ENCODE measurements at places on chromosomes 2 and 18. TPM values are rescaled to one million over a fixed set of nuclear protein-coding genes. Genes with fewer than 3 reads are reported as not detected.

- no peaks in the 10 kb centered on the region for H3K4me1 ChIP-seq
- H3K27ac ChIP-seq, result no peak overlapping the region
- no peak overlapping the region for H3K4me3 ChIP-seq
- H3K27me3 ChIP-seq, result no peaks in the 10 kb centered on the region
- H3K36me3 ChIP-seq, result no peaks in the 10 kb centered on the region
Observed at GRCh38 chr2:20487030-20487391, 40.1 kb downstream of the RHOB start.

Gene MLPH
- total RNA-seq, result 16.5 TPM

Gene CCDC150
- 520 TPM for total RNA-seq

DNA sequence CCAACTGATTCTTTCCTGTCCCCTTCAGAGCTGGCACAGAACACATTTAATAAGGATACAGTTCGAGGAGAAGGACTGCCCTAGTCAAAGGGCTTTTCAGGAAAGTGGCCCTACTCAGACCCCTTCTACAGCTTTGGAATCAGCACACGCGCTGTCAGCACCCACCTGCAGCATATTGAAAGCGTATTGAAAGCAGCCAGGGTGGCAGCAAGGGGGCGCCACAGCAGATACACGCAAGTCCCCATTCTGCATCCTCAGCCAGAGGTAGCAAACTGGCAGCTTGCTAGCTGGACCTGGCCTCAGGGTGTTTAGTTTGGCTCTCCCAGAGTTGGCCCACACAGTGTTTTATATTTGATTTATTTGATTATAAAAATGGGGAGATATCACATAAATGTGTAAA is 101.0 kb upstream of the NT5C1B start:
- H3K4me3 ChIP-seq, result no peak overlapping the region
- no peaks in the 10 kb centered on the region for H3K27me3 ChIP-seq
- H3K4me1 ChIP-seq, result no peaks in the 10 kb centered on the region
- H3K36me3 ChIP-seq, result no peaks in the 10 kb centered on the region

Gene ITPRIPL1
- total RNA-seq, result 14.1 TPM

- no peaks in the 10 kb centered on the region for H3K36me3 ChIP-seq
- H3K4me1 ChIP-seq, result no peaks in the 10 kb centered on the region
- no peak overlapping the region for H3K4me3 ChIP-seq
- H3K27me3 ChIP-seq, result no peaks in the 10 kb centered on the region
Observed at GRCh38 chr18:26981360-26982082, 116.0 kb upstream of the AQP4 start.

DNA sequence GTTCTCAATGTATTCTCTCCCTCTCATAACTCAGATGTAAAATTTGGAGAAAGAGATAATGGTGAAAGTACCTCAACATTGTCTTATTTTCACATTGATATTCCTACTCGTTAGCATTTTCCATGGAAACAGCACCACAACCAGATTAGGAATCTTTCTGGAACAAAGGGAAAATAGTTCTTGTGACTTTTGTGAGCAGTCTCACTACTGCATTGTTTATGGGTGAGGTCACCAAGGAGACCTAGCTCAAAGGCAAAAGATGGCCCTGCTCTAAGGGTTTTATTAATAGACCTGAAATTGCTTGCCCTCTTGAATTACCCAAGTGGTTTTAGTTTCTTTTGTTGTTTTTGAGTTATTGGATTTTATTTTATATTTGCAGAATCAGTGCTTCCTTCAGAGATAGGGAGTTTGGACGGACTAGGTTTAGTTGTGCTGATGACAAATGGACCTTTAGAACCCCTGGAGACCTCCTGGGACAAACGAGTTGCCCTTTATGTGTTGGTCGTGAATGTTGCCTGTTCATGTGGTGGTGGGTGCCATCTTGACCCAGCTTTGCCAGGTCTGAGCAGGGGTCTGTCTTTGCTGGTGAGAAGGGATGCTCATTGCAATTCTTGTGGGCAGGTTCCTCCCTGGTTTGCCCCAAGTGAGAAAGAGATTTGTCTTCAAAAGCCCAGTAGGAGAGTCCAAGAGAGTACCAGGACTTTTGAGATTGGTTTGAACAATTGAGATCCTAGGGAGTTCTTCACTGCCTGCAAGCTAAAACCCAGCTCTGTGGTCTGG is 58.1 kb downstream of the INPP4A start:
- H3K27me3 ChIP-seq, result no peaks in the 10 kb centered on the region
- DNase-seq, result no peak
- no peak overlapping the region for H3K4me3 ChIP-seq

DNA sequence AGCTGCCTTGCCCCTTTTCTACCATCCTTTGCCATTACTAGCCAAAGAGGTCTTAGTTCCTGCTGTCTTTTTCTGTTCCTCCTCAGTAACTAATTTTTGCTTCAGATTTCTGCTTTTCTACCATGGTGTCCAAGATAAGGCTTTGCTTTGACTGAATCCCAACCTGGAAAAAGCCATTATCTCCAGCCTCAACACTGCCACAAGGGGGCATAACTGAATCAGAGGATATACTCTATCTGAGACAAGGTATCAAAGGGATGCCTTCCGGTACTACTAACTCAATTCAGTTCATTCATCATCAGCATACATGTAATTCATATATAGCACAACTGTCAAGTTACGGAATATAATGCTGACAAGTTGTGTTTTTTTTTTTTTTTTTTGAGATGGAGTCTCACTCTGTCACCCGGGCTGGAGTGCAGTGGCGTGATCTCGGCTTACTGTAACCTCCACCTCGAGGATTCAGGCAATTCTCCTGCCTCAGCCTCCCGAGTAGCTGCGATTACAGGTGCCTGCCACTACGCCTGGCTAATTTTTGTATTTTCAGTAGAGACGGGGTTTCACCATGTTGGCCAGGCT is 11.4 kb downstream of the OSGEPL1 start:
- no peak for DNase-seq
- H3K4me1 ChIP-seq, result no peaks in the 10 kb centered on the region
- H3K27me3 ChIP-seq, result no peaks in the 10 kb centered on the region
- no peaks in the 10 kb centered on the region for H3K36me3 ChIP-seq

Gene DSG4
- total RNA-seq, result not detected

DNA sequence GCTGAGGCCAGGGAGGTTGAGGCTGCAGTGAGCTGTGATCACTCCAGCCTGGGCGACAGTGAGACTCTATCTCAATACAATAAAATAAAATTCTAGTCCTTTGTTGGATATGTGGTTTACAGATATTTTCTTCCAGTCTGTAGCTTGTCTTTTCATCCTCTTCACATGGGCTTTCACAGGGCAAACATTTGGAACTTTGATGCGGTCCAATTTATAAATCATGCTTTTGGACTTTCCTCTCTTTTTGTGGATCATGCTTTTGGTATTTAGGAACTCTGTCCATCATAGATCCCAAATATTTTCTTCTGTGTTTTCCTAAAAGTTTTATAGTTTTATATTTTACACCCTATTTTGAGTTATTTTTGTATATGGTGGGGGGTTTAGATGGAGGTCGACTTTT is 14.9 kb downstream of the RAB10 start:
- no peak overlapping the region for H3K4me3 ChIP-seq
- no peaks in the 10 kb centered on the region for H3K4me1 ChIP-seq
- no peak for DNase-seq
- H3K27me3 ChIP-seq, result no peaks in the 10 kb centered on the region
- H3K36me3 ChIP-seq, result no peaks in the 10 kb centered on the region

- no peaks in the 10 kb centered on the region for H3K36me3 ChIP-seq
- H3K4me3 ChIP-seq, result no peak overlapping the region
- H3K4me1 ChIP-seq, result no peaks in the 10 kb centered on the region
- no peaks in the 10 kb centered on the region for H3K27me3 ChIP-seq
Observed at GRCh38 chr2:67516362-67516761, 119.2 kb downstream of the ETAA1 start.

- H3K27ac ChIP-seq, result no peak overlapping the region
- H3K4me1 ChIP-seq, result no peaks in the 10 kb centered on the region
- no peaks in the 10 kb centered on the region for H3K27me3 ChIP-seq
- no peak for DNase-seq
Observed at GRCh38 chr2:22283436-22283835, 1101.5 kb upstream of the KLHL29 start.

DNA sequence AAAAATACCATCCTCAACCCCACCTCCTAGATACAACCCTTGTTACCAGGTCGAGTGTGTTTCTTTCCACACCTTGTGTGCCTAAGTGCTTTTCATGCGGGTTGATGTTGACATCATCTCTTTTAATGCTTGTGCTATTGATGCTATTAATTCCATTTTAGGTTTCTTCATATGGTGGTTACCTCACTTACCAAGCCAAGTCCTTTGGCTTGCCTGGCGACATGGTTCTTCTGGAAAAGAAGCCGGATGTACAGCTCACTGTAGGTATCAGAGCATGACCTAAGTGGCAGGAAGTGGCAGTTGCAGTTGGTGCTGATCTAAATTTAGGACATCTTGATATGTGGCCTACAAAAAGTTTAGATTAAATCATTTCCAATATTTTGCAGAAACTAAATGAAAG is 149.9 kb upstream of the TTC39C start:
- no peak overlapping the region for H3K27ac ChIP-seq
- DNase-seq, result no peak
- no peaks in the 10 kb centered on the region for H3K36me3 ChIP-seq
- no peaks in the 10 kb centered on the region for H3K4me1 ChIP-seq

DNA sequence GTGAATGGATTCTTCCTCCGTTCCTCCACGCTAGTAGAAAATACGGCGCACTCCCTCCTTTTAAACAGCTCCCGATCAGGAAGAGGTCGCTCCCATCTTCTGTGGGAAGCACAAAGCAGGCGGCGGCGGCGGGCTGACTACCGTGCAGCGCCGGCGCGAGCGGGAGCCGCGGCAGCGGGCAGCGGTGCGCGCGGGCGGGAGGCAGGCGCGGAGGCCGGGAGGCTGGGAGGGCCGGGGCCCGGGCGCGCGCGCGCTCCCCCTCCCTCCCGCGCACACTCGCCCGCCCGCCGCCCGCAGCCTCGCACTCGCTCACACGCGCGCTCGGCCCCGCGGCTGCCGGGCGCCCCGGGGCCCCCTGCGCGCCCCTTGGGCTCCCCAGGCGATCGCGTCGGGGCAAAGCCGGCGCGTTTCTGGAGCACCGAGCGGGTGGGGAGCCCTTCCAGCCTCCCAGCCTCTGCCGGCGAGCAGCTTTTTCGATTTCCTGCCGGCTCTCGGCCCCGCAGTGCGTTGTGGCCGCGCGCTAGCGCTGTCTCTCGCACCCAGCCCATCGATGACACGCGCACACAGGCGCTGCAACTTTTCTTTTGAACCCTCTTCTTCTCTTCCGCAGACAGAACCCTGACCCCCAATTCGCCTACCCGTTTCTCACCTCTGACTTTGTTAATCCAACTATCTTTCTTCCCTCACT is at the start of gene SLC8A1:
SLC8A1 (minus strand) TSS at position 173 of the 688 bp plus-strand sequence.
- DNase-seq, result peak; percentile 49
- H3K4me1 ChIP-seq, result no peaks in the 10 kb centered on the region
- H3K4me3 ChIP-seq, result peak within 1 kb of the TSS; percentile 68
- no peaks in the 10 kb centered on the region for H3K27me3 ChIP-seq

DNA sequence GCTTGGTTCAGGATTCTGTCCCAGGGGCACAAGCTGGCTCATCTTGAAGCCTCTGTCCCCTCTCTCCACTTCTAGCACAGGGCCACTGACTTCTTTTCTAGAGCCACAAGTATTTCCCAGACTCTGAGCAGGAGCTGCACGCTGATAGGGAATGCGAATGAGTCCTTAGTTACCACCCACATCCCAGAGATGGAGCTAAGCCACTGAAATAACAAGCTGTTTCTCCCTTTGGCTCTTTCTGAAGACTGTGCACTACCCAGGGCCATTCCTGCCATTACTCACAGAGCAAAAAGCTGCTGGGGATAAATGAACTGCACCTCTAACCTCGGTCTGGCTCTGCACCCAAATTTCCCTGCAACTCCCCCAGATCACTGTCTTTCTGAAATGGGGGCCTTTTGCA is 70.6 kb downstream of the TSN start:
- no peaks in the 10 kb centered on the region for H3K27me3 ChIP-seq
- no peak for DNase-seq
- no peak overlapping the region for H3K27ac ChIP-seq
- H3K4me1 ChIP-seq, result no peaks in the 10 kb centered on the region

- no peaks in the 10 kb centered on the region for H3K36me3 ChIP-seq
- no peak for DNase-seq
- no peaks in the 10 kb centered on the region for H3K4me1 ChIP-seq
- H3K27me3 ChIP-seq, result no peaks in the 10 kb centered on the region
- H3K4me3 ChIP-seq, result no peak overlapping the region
Observed at GRCh38 chr2:141911485-141912066, 219.2 kb downstream of the LRP1B start.

DNA sequence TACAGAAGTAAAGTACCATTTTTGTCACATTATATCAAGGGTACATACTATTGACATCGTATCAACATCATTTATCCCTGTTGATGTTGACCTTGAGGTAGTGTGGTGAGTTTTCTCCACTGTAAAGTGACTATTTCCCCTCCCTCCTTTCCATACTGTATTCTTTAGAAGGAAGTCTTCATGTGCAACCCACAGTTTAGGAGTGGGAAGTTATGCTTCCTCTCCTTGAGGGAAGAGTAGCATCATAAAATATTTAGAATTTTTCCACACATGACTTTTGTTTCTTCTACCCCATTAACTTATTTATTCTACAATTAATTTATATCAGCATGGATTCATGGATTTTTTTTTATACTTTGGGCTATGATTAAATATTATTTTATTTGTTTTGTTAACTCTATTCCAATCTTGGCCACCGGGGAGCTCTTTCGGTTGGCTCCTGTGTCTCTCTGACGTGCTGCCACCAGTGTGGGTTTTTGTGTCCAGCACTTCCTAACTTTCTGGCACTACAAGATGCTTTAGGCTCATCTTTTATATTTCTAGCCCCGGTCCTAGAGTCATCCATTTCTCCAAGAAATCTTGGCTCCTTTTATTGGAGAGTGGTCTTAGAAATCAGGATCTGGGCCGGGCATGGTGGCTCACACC is 19.0 kb downstream of the AQP12B start:
- H3K27me3 ChIP-seq, result no peaks in the 10 kb centered on the region
- H3K4me3 ChIP-seq, result no peak overlapping the region
- no peaks in the 10 kb centered on the region for H3K36me3 ChIP-seq
- H3K4me1 ChIP-seq, result no peaks in the 10 kb centered on the region
- H3K27ac ChIP-seq, result no peak overlapping the region

- no peaks in the 10 kb centered on the region for H3K27me3 ChIP-seq
- H3K27ac ChIP-seq, result no peak overlapping the region
- no peak for DNase-seq
- no peaks in the 10 kb centered on the region for H3K36me3 ChIP-seq
- no peaks in the 10 kb centered on the region for H3K4me1 ChIP-seq
Observed at GRCh38 chr2:22501851-22502250, 883.1 kb upstream of the KLHL29 start.

GRCh38 chr18:77960791-77961410 is 711.3 kb downstream of the GALR1 start:
- H3K4me1 ChIP-seq, result no peaks in the 10 kb centered on the region
- no peak for DNase-seq
- no peak overlapping the region for H3K27ac ChIP-seq
- no peaks in the 10 kb centered on the region for H3K36me3 ChIP-seq
- H3K27me3 ChIP-seq, result no peaks in the 10 kb centered on the region

- no peak overlapping the region for H3K27ac ChIP-seq
- H3K4me3 ChIP-seq, result no peak overlapping the region
- H3K4me1 ChIP-seq, result no peaks in the 10 kb centered on the region
- H3K36me3 ChIP-seq, result no peaks in the 10 kb centered on the region
Observed at GRCh38 chr2:114046373-114046772, 156.5 kb downstream of the ACTR3 start.
